ENCODE measurements at places on chromosomes 1 and 21. TPM values are rescaled to one million over a fixed set of nuclear protein-coding genes. Genes with fewer than 3 reads are reported as not detected.
A peak's percentile ranks its signal among the peaks of the same experiment; 100 is the strongest.

DNA sequence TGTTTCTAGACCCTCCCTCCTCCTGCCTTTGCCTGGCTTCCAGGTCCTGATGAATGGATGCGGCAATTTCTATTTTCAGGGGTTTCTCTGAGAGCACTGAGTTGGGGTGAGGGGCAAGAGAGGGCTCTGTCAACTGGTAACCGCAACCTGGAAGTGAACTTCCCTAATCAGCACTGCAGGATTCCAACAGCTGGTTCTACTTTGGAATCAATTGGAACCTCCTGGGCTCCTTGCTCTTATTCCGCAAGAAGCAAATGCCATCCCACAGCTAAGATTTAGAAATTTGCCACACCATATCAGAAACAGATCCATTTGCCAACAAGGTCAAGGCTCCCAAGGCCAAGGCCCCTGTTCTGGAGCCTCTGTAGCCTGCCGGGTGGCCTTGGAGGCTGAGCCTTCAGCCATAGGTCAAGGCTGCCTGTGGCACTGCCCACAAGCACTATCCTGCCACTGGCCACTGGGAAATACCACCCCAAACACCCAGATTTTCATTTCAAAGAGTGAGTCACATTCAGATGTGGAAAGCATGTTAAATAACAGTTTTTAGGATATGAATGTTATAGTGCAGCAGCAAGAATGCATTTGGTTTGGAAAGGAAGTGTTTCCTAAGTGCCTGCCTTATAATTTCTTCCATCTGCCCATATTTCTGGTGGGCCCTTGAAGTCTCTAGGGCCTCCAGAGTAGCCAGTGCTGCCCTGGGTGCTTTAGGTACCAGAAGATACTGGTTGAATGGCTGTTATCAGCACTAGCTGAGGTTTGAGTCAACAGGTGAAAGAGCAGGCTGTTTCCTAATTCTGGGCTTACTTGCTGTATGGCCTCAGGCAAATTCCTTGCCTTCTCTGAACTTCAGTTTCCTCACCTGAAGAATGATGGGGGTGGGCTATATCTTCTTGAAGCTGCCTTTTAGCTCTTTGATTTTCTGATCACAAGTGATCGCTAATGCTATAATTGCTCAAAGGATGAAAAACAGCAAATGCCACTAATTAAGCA is 56.3 kb upstream of the JUN start:
- DNase-seq = peak; percentile 43

Gene HIVEP3
- total RNA-seq = 11.4 TPM

- no peak for DNase-seq
Observed at GRCh38 chr21:27464648-27465047, 497.8 kb upstream of the ADAMTS5 start.

Gene CDK11A
- total RNA-seq = 23.5 TPM

DNA sequence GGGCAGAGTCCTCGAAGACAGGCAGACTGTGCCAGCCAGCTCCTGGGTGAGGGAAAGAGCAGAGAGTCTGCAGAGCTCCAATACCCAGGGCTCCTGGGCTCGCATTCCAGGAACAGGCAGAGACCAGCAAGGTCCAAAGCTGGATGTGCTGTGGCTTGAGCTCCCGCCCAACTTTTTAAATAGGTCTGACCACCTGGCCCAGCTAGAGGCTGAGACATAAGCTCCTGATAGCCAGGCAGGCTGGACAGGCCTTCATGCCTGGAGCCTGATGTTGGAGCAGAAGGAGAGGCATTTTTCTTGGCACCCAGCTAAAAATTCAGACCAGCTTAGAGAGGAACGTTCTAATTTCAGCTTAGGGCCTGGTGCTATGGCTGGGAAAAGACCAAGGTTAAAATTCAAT is 178.4 kb upstream of the TMEM51 start:
- DNase-seq = no peak

GRCh38 chr1:203508463-203509073 is 14.6 kb downstream of the OPTC start:
- DNase-seq = no peak

Gene ASCL5
- total RNA-seq = not detected

DNA sequence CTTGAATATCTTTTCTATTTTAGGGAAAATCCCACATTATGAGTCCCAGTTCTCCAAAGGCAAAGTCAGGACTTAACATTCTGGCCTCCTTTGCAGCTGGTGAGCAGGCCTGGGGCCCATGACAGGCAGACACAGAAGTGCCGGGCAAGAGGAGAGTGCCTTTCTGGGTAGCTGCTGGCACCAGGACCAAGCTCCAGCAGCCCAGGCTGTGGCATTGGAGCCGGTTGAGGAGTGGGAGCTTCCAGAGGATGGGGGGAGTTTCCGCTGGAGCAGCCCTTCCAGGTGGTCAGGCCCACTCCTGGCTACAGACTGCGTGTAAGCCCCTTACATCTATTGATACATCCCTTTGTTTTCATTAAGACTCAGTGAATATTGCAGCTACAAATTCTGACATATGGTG is 123.9 kb downstream of the URB2 start:
- DNase-seq = no peak

Gene F13B
- total RNA-seq = not detected

DNA sequence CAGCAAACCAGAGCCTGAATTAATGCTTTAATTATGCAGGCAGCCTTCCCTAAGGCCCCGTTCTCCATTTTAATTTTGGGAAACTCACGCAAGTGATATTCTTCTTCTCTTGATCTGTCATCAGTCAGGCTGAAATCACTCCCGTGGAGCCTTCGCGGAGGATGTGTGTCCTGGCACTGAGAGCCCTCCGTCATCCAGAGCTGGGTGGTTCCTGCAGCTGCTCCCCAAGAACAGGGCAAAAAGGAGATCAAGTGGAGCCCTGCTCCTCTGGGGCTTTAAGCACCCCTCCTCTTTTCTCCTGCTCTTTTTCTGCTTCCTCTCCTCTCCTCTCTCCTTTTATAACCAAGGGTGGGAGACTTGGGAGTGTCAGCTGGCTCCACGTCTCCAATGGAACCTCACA is 133.2 kb upstream of the CACNA1E start:
- DNase-seq = no peak

DNA sequence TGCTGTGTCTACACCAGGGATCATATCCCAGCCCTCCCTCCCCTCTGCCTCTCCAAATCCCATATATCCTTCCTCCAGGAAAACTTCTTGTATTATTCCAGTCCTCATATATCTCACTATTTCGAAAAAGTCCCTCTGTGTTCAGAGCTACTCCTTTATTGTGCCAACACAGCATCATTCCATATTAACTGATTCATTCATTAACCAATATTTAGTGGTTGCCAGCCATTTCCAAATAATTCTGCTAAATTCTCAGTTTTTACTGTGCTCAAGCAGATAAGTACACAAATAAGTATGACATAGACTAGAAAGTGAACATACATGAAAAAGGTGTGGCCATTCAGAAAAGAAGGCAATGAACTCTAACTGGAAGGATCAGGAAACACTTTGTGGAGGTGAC is 241.6 kb upstream of the DUSP10 start:
- DNase-seq = no peak

Gene TRIM45
- 2.7 TPM for total RNA-seq

DNA sequence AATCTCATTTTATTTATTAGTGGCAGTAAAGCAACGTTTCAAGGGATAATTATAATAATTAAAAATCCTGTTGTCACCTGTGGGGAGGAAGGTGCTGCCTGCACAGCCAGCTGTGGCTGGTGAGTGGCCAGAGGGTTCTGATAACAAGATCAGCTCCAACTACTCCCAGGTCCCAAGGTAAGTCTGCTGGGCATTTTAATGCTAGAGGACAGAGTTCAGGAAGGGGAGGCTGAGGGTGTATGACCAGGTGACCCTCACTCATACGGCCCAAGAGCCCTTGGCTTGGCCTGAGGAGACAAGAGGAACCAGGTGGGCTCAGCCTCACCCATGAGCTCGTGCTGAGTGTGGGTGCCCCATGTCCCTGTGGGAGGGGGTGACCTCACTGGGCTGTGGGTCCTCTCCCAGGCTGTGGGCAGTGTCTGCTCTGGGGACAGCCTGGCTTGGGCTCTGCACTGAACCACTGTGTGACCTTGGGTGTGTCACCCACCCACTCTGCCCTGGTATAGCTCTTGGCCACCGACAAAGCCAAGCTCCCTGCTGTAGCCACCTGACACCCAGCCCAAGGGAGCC is 223.8 kb downstream of the PTPRU start:
- DNase-seq = no peak

Gene KRTAP12-3
- total RNA-seq = not detected

DNA sequence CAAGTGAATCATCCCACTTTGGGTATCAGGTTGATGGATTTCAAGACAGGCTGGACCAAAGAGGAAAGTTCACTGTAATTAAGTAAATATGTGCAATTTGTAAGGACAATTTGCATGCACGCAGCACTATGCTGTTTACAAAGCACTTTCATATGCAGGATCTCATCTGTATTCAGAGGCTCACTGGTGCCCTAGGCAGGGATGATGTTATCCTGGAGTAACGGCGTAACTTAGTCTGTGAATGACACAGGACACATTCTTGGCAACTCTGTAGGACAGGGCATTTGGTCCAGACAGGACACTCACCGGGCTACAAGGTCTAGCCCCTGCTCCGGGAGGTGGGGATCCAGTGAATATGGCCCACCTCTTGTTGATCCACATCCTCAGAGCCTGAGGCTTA is 365.4 kb upstream of the DUSP10 start:
- DNase-seq = no peak

DNA sequence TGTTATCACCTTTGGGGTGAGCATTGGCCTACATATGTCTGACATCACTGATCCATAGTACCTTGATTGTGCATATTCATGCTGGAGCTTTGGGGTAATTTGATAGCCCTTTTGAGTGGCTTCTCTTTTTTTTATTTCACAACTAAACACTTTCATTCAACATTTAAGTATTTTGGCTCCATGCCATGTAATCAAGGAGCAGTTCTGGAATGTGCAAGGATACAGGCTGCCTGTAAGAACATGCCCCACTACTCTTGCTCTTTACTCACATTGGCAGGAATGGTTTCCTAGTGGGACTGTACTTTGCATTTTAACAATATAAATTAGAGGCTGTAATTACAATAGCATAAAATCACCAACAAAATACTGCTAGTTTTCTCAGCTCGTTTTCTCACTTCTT is 300.7 kb upstream of the SPAG17 start:
- no peak for DNase-seq

Gene LINGO4
- not detected for total RNA-seq

DNA sequence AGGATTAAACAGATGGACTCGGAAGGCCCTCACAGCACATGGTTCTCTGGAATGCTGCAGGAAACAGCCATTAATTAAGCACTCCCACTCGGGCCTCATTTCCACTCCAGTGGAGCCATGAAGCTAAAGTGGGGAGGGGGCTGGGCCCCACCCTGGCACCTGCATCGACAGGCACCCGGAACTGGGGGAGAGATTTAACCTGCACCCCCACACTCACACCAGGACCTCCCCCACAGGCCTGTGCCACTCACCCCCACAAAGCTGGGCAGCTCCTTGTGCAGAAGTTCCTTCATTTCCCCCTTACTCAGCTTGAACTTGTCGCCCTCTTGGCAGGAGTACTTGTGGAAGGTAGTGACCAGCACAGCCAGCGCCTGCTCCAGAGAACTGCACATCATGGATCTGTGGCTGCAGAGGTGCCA is 2.2 kb downstream of the S100A2 start:
- no peak for DNase-seq

Gene SIK1
- 5.5 TPM for total RNA-seq

Measured in HFFc6 (cell line).